ENCODE measurements at places on chromosomes 16 and 17.

GRCh38 chr16:2971985-2972784 lies 3.0 kb downstream of the PAQR4 start:
- no peak for DNase-seq

- no peak for DNase-seq
Measured at GRCh38 chr16:57333402-57333801, 25.2 kb upstream of the CCL22 start.

DNA sequence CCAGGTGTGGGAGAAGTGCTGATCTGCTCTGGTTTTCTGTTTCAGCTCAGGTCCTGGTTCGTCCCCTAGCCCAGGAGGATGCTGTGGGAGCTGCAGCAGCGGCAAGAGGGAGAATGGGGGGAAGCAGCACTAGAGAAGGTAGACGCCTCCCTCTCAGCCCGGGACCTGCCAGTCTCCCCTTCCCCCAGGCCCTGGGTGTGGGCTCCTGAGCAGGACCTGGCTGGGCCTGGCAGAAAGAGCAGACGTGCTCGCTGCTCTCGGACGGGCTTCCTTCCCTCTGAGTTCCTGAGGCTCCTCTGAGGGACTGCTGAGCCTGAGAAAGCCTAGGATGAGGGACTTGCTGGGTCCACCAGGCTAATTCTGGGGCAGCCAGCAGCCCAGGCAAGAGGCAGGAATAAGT lies 3.1 kb downstream of the PRCD start:
- DNase-seq, result no peak

DNA sequence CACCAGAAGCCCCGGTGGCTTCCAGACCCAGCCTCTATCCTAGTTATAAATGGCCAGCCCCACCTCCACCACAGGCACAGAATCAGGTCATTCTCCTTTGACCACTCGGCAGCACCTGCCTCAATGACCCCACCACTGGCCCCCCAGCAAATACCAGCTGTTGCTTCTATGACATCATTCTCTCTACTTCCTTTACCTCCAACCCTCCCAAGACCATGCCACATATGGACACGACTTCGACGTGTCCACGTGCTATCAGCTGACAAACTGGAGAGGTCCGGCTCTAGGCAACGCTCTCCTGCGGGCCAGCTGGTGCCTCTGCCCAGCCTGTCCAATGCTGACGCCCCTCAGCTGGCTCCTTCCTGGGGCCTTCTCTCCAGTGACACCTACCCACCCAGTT lies 5.9 kb downstream of the ALYREF start:
- DNase-seq, result no peak

GRCh38 chr17:4234401-4234800 lies 29.4 kb downstream of the ANKFY1 start:
- no peak for DNase-seq

DNA sequence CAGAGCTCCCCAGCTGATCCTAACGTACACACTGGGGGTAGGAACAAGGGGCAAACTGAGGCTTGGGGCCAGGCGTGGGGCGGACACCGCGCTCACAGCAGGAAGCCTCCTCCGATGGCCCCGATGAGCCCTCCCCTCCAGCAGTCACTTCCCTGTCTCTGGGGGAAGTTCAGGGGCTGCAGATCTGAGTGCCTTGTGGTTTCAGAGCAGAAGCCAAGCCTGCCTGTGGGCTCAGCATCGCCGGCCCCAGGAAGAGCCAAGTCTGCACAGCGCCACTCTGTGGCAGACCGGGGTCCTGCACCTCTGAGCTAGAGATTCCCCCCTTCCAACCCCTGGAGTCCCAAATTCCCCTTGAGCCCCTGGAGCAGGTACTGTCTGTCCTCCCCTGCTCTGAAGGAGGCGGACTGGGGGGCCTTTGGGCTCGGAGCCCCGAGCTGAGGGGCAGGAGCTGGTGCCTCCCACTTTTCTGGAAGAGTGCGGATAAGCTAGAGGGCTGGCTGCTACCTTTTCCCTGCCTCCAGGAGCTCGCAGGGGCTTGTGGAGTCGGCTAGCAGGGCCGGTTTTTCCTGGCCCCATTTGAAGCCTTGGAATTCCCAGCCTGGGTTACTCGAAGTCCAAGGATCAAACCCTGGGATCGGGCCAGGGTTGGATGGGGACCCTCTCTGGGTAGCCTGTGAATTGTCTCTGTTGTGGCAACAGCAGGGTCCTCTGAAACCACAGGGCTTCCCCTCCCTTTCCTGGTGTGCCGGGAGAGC lies 2.9 kb downstream of the GSE1 start:
- peak; percentile 59 for DNase-seq

Measured in stimulated activated CD8-positive, alpha-beta memory T cell treated with anti-CD3 and anti-CD28 coated beads, Interleukin-7, amount 100 ng/mL, for 24 hours (primary cell).